ENCODE measurements at places on chromosomes 16 and 17.

- no peak for DNase-seq
- no peak overlapping the region for H3K27ac ChIP-seq
- no peaks in the 10 kb centered on the region for H3K27me3 ChIP-seq
- H3K4me3 ChIP-seq, result no peak overlapping the region
These were observed 7.3 kb downstream of the ABCA3 start for GRCh38 chr16:2333231-2333630.

- no peaks in the 10 kb centered on the region for H3K27me3 ChIP-seq
- no peak overlapping the region for H3K4me3 ChIP-seq
- DNase-seq, result no peak
- peaks cover 7% of the 10 kb centered on the region for H3K4me1 ChIP-seq
These were observed 31.5 kb downstream of the QPRT start for GRCh38 chr16:29710227-29711219.

DNA sequence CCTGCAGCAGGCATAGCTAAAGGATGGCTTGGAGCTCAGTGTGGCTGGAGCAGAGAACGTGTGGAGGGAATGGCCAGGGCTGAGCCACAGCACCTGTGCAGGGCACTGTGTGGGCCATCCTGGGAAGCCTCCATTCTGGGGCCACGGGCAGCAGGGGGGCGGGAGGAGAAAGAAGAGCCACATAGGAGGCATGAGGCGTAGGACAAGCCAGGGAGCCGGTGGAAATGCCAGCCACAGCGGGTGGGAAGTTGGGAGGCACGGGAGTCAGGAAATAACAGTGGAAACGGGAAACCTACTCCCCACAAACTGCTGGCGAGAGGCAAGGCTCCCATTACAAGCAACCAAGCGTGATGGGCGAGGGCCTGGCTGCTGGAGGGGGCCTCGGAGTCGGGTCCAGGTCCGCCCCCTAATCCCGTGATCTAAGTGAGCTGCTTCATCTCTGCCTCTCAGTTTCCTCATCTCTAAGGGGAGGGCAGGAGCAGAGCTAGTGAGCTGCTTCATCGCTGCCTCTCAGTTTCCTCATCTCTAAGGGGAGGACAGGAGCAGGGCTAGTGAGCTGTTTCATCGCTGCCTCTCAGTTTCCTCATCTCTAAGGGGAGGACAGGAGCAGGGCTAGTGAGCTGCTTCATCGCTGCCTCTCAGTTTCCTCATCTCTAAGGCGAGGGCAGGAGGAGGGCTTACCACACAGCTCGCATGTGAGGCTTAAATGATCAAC, 104.9 kb downstream of the ADCY9 start:
- no peak overlapping the region for H3K27ac ChIP-seq
- no peaks in the 10 kb centered on the region for H3K36me3 ChIP-seq
- no peaks in the 10 kb centered on the region for H3K27me3 ChIP-seq
- DNase-seq, result no peak
- H3K4me3 ChIP-seq, result no peak overlapping the region

GRCh38 chr16:62548095-62548494, 511.9 kb upstream of the CDH8 start:
- no peak overlapping the region for H3K4me3 ChIP-seq
- H3K27me3 ChIP-seq, result peaks cover 4% of the 10 kb centered on the region
- no peaks in the 10 kb centered on the region for H3K36me3 ChIP-seq
- no peak overlapping the region for H3K27ac ChIP-seq
- H3K4me1 ChIP-seq, result no peaks in the 10 kb centered on the region
- no peak for DNase-seq

DNA sequence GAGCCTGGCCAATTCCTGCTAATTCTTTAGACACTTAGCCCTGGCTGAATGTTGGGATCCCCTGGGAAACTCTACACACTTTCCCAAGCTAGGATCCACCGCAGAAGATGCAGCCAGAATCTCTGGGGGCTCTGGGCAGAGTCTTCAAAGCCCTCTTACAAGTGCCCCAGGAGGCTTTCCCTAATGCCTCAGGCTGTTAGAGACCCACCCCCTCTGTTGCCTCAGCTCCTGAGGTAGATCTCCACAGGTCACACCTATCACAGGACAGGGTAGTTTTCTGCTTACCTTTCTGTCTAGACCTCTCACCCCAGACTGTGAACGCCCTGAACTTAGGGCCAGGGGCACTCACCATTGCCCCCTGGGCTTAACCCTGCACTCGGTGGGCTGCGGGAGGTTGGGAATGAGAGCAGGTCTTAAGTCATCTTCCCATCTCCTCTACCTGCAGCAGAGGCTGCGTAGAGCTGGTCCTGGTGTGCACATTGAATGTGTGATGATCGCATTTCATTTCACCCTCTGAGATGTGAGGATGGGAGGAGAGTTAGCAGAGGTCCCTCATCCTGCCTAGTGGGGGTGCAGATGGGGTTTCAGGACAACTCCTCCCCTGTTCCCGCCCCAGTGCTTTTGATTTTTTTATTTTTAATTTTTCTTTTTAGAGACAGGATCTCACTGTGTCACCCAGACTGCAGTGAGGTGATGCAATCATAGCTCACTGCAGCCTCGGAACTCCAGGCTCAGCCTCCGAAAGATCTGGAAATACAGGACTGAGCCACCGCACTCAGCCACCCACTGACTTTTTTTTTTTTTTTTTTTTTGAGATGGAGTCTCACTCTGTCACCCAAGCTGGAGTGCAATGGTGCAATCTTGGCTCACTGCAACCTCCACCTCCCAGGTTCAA, 89.0 kb upstream of the LHX1 start:
- H3K4me1 ChIP-seq, result peaks cover 29% of the 10 kb centered on the region
- no peak for DNase-seq
- no peak overlapping the region for H3K4me3 ChIP-seq
- H3K36me3 ChIP-seq, result no peaks in the 10 kb centered on the region
- no peaks in the 10 kb centered on the region for H3K27me3 ChIP-seq

- H3K4me1 ChIP-seq, result no peaks in the 10 kb centered on the region
- no peak for DNase-seq
- H3K27me3 ChIP-seq, result no peaks in the 10 kb centered on the region
- H3K27ac ChIP-seq, result no peak overlapping the region
These were observed 952 bp downstream of the CD300A start for GRCh38 chr17:74467221-74467951.

DNA sequence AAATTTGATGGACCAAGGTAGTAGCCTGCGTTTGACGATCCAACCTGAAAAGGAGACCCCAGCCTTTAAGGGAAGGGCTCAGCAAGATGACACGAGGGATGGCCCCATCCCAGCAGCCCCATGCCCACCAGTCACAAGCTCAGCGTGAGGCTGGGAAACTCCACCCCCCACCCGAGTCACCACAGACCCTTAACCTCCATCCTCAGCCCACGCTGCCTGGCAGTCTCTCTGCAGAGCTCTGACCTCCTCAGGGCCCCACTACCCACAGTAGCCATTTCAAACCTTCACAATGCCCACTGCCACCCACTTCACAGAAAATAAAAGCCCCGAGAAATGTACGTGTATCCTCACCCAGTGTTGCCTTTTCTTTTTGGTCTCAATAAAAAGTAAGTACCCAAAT, 18.7 kb downstream of the USP36 start:
- no peak overlapping the region for H3K4me3 ChIP-seq
- no peaks in the 10 kb centered on the region for H3K4me1 ChIP-seq
- peaks cover 92% of the 10 kb centered on the region for H3K36me3 ChIP-seq
- no peak for DNase-seq

DNA sequence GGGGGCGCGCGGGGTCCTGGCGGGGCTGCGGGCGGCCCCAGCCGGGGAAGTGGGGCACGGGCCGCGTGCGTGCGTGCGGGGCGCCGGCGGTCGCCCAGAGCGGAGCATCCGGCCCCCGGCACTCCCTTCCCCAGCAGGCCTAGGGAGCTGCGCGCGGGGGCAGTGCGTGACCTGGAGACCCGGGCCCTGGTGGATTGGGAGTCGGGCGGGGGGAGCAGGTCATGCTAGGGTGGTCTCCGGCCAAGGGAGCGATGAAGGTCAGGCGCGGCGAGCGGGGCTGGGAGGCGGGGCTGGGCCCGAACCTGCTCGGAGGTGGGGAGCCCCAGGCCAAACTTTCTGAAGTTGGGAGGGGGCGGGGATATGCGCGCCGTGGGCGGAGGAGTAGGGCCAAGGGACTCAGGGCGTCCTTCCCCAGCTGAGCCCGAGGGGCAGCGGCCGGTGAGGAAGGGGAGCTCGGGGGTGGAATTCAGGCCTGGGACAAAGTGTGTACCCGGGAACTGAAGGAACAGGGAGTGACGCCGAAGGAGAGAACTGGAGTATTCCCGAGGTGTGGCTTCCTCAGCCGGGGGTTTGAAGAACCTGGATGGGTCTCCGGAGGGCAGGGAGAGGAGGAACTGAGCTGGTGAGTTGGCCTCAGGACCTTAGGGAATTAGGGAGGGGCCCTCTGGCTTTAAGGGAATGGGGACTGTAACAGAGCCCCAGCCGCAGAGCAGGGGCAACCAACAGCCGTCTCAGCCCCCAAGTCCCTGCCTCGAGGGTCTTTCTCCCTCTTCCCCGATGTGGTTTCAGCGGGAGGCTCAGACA, 589 bp downstream of the XYLT2 start:
- peak overlapping the region; percentile 60 for H3K27ac ChIP-seq
- H3K36me3 ChIP-seq, result peaks cover 5% of the 10 kb centered on the region
- peak overlapping the region; percentile 84 for H3K4me3 ChIP-seq
- no peaks in the 10 kb centered on the region for H3K27me3 ChIP-seq
- peaks cover 21% of the 10 kb centered on the region for H3K4me1 ChIP-seq

DNA sequence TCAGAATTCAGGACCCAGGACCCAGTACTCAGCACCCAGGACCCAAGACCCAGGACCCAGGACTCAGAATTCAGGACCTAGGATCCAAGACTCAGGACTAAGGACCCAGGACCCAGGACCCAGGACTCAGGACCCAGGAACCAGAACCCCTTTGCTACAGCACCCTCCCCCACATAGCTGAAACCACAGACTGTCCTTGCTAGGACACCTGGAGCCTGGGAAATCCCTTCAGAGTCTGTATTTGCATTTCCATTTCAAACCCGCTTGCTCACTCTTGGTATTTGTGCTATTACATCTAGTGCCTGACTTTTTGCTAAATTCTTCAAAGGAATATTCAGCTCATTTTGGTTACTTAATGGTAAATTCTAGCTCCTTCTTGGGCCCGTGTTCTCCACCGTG, 275.8 kb upstream of the MAF start:
- H3K27ac ChIP-seq, result no peak overlapping the region
- H3K27me3 ChIP-seq, result no peaks in the 10 kb centered on the region
- no peaks in the 10 kb centered on the region for H3K4me1 ChIP-seq
- no peak overlapping the region for H3K4me3 ChIP-seq

- no peaks in the 10 kb centered on the region for H3K36me3 ChIP-seq
- H3K4me3 ChIP-seq, result no peak overlapping the region
- no peak for DNase-seq
- no peaks in the 10 kb centered on the region for H3K27me3 ChIP-seq
- peaks cover 15% of the 10 kb centered on the region for H3K4me1 ChIP-seq
- no peak overlapping the region for H3K27ac ChIP-seq
These were observed 65.2 kb downstream of the KSR1 start for GRCh38 chr17:27521281-27522027.

- H3K27me3 ChIP-seq, result no peaks in the 10 kb centered on the region
- peaks cover 23% of the 10 kb centered on the region for H3K4me1 ChIP-seq
- H3K4me3 ChIP-seq, result no peak overlapping the region
- H3K27ac ChIP-seq, result no peak overlapping the region
These were observed 14.1 kb downstream of the CD7 start for GRCh38 chr17:82302991-82303943.

- DNase-seq, result no peak
- H3K27ac ChIP-seq, result peak overlapping the region; percentile 65
- H3K4me1 ChIP-seq, result peaks cover 34% of the 10 kb centered on the region
- no peaks in the 10 kb centered on the region for H3K27me3 ChIP-seq
- no peak overlapping the region for H3K4me3 ChIP-seq
These were observed 5.0 kb downstream of the CX3CL1 start for GRCh38 chr16:57377080-57377841.

- no peak overlapping the region for H3K27ac ChIP-seq
- H3K36me3 ChIP-seq, result no peaks in the 10 kb centered on the region
- peaks cover 6% of the 10 kb centered on the region for H3K4me1 ChIP-seq
These were observed 84.1 kb upstream of the DNAJA2 start for GRCh38 chr16:47057630-47057993.

DNA sequence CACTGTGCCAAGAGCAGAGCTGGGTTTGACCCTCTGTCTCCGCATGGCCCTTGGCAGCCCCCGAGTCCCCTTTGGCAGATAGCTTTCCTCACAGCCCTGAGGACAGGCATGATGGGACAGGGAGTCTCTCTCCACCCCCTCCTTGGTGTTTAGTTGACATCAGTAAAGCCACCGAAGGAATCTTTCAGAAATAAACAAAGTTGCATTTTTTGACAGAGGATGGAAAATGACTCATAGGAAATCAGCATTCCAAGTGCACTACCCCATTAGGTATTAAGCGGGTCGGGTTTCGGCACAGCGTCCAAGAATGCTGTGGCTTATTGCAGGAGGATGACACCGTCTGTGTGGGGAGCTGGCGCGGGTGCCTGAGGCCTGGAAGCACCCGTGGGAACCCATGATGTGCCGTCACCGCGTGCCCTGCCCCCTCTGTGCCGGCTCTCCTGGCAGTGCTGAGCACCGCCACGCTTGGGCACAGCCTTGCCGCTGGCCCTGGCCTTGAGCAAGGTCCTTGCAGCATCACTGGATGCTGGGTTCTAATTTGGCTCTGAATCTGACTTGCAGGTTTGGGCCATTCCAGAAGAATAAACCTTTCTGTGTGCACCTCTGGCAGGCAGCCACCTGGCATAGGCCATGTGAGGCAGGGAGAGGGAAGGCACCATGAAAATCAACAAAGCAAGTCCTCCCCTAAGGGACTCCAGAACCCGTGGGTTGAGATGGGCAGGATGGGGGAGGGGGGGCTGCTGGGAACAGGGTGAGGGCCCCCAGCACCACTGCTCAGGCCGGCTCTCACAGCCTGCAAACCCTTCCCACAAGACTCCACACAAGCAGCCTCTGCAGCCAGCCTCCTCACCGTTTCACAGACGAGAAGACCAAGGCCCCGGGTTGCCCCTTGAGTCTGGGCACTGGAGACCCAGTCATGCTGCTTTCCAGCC, 50.5 kb upstream of the ZNF469 start:
- H3K27me3 ChIP-seq, result no peaks in the 10 kb centered on the region
- H3K4me3 ChIP-seq, result no peak overlapping the region
- no peaks in the 10 kb centered on the region for H3K36me3 ChIP-seq
- DNase-seq, result peak; percentile 97
- H3K27ac ChIP-seq, result peak overlapping the region; percentile 97

GRCh38 chr17:78974635-78975591, 4.8 kb downstream of the LGALS3BP start:
- H3K4me3 ChIP-seq, result no peak overlapping the region
- H3K27me3 ChIP-seq, result no peaks in the 10 kb centered on the region
- H3K36me3 ChIP-seq, result peaks cover 81% of the 10 kb centered on the region
- peak overlapping the region; percentile 67 for H3K27ac ChIP-seq
- DNase-seq, result peak; percentile 84

DNA sequence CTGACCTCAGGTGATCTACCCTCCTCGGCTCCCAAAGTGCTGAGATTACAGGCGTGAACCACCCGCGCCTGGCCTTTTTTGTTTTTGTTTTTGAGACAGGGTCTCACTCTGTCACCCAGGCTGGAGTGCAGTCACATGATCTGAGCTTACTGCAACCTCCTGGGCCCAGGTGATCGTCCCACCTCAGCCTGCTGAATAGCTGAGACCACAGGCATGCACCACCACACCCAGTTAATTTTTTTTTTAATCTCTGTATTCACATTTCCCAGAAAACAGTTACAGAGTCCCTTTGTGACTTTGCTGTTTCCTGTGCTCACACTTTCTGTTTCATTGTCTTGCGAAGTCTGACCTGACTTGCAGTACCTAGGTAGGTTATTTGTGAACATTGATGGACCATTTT, 2.7 kb downstream of the CLUAP1 start:
- H3K36me3 ChIP-seq, result peaks cover 22% of the 10 kb centered on the region
- peak overlapping the region; percentile 10 for H3K27ac ChIP-seq
- no peak for DNase-seq
- no peaks in the 10 kb centered on the region for H3K4me1 ChIP-seq

GRCh38 chr17:42040818-42041217, 9.6 kb downstream of the C17orf113 start:
- H3K4me1 ChIP-seq, result peaks cover 4% of the 10 kb centered on the region
- DNase-seq, result no peak
- no peaks in the 10 kb centered on the region for H3K36me3 ChIP-seq
- H3K4me3 ChIP-seq, result no peak overlapping the region
- H3K27ac ChIP-seq, result no peak overlapping the region
- no peaks in the 10 kb centered on the region for H3K27me3 ChIP-seq

Measured in RWPE2 (cell line).